ENCODE measurements at places on chromosomes 5 and 9.

- no peak for DNase-seq
These were observed 746.3 kb upstream of the RIOK2 start for GRCh38 chr5:97929383-97929782.

DNA sequence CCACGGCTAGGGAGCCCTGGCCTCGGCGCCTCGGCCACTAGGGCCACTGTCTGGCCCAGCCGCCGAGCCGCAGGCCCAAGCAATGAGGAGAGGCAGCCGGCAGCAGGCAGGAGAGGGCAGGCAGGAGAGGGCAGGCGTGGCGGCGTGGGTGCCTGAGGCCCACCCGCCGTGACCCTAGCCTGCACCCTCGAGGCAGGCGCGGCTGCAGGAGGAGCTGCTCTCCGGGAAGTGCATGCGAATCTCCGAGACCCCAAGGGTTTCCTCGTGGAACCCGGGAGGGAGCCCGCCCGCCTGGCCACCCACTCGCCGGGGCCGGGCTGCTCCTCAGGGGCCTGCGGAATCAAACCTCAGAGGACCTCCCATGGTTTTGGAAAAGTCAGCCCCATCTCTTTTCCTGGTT lies 9.3 kb downstream of the GRIN1 start:
- DNase-seq, result no peak

DNA sequence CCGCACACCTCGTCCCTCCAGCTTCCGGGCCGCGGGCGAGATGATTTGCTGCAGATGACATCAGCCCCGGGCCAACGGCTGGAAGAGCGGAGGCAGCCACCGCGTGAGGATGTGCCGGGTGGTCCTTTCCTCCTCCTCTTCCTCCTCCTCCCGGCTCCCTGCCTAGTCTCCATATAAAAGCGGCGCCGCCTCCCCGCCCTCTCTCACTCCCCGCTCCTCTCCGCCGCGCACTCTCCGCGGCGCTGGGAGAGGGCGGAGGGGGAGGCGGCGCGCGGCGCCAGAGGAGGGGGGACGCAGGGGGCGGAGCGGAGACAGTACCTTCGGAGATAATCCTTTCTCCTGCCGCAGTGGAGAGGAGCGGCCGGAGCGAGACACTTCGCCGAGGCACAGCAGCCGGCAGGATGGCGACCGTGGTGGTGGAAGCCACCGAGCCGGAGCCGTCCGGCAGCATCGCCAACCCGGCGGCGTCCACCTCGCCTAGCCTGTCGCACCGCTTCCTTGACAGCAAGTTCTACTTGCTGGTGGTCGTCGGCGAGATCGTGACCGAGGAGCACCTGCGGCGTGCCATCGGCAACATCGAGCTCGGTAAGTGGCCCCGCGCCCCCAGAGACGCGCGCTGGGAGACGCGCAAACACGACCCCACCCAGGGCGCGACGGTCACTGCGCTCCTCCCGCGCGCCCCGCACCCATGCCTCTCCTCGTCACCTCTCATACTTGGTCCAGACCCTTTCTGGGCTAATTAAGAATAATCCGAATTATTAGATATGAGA lies at the start of gene MAP1B:
Gene MAP1B, plus strand, starts transcription at position 345 of the 770 bp plus-strand sequence. Its CDS starts 57 bp downstream, at position 402.
- DNase-seq, result no peak

DNA sequence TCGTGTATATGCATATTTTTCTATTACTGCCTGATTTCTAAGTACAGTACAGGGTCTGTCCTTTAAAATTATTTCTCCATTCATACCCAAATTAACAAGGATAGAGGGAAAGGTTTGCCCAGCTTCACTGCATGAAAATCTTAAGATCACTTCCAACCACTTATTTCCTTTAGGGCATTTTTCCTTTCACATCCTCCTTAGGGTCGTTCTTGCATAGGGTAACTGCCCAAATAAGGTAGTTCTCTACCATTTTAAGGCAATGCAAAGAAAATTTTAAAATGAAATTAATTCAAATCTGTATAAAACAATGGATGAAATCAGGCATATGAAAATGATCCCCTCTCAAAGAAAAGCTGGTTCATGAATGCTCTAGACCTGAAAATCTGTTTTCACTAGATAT lies 4.1 kb upstream of the CDC20B start:
- DNase-seq, result no peak

DNA sequence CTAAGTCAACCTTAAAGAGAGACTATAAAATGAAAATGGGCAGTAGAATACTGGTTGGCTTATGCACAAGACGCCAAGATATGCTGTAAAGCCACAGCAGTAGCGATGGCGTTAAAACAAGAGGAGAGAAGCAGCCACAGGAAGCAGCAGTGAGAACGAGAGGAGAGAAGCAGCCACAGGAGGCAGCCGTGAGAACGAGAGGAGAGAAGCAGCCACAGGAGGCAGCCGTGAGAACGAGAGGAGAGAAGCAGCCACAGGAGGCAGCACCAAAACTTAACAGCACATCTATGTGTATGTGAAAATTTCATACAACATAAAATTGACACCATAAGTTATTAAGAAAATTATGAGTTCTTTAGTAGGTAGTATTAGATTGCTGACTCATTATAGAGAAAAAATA lies 2318.6 kb upstream of the ACO1 start:
- no peak for DNase-seq

GRCh38 chr5:107300721-107301327 lies 369.9 kb downstream of the EFNA5 start:
- no peak for DNase-seq

DNA sequence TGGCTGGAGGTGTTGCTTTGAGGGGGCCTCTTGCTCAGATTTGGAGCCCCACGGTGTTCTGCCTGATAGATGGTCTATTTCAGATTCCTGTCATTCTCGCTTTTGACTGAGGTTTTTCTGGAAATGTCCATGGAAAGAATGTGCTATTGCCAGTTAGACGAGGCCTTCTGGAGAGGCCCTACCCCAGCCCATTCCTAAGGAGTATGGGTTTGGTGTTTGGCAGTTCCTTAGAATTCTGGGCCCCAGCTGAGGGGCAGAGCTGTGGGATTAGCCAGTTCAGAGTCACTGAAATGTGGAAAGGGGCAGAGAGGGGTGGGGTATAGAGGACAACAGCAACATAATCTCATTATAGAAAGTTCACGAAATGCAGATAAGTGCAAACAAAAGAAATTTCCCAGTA lies 50.5 kb downstream of the GALNT10 start:
- DNase-seq, result no peak

- no peak for DNase-seq
These were observed 505.0 kb downstream of the ELAVL2 start for GRCh38 chr9:23321049-23321448.

- no peak for DNase-seq
These were observed 239.6 kb downstream of the KDM4C start for GRCh38 chr9:6997330-6997729.

DNA sequence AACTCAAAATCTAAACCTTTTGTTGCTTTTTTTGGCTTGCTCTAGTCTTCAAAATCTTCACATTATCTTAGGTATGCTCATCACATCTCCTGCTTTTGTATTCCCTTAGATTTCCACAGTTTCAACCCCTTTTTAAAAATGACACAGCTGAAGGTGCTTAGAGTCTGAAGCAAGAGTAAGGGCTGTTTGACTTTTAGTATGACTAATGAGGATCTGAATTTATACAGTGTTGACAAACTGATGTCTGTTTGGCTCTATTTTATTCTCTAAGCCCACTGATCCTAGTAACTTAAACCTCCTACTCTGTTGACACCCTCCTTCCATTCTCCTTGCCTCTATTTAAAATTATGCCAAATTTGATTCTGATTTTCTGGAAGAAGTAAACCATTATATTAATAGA lies 200.1 kb downstream of the MCTP1 start:
- no peak for DNase-seq

DNA sequence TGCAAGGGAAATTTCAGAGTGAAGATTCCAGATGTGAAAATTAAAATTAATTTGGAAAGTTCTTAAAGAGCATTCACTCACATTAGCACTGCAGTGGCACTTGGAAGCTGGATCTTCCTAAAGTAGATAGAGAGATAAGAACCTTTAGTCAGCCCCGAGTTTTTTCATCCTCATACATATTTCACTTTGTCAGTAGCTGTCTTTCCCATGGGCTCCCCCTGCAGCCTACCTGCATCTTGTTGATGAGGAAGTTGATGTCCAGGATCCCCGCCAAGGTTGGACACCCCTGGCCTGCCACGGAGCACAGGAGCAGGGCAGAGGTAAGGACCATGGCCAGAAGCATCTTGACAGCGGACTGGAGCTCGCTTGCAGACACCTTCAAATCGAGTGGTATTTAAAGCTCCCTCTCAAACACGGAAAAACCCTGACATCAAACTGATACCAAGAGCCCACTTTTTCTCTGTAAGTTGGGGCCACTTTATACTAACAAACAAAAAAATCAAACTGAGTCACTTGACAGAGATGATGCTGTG lies at the start of gene IL9:
Gene IL9, minus strand, starts transcription at position 368 of the 533 bp plus-strand sequence. Its CDS starts 25 bp downstream, at position 343.
- DNase-seq, result no peak

DNA sequence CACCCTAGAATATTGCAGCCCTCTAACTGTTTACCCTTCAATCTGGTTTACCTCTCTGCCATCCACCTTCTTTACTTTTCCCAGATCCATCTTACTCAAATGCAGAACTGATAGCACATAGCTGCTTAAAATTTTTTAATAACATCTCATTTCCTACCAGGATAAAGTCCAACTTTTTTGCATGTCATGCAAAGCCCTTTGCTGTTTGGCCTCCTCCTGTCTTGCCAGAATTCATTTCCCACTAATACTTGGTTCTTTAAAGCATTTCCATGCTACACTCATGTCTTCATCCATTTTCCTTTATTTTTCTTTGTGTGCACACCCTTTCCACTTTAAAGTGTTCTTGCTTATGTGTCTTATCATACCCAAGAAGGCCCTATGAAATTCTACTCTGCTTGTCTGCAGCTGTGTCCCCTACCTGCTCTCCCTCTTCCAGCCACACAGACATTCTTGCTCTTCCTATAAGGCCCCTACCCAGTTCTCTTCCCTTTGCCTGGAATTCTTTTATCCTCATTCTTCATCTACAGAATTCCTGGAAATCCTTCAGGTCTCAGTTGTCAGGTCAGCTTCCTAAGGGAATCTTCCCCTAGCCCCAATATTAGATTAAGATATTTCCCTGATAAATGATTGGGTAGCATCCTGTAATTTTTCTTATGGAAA lies 50.3 kb downstream of the TLE4 start:
- DNase-seq, result no peak

- DNase-seq, result no peak
These were observed 80.3 kb downstream of the BOD1 start for GRCh38 chr5:173535976-173536639.

DNA sequence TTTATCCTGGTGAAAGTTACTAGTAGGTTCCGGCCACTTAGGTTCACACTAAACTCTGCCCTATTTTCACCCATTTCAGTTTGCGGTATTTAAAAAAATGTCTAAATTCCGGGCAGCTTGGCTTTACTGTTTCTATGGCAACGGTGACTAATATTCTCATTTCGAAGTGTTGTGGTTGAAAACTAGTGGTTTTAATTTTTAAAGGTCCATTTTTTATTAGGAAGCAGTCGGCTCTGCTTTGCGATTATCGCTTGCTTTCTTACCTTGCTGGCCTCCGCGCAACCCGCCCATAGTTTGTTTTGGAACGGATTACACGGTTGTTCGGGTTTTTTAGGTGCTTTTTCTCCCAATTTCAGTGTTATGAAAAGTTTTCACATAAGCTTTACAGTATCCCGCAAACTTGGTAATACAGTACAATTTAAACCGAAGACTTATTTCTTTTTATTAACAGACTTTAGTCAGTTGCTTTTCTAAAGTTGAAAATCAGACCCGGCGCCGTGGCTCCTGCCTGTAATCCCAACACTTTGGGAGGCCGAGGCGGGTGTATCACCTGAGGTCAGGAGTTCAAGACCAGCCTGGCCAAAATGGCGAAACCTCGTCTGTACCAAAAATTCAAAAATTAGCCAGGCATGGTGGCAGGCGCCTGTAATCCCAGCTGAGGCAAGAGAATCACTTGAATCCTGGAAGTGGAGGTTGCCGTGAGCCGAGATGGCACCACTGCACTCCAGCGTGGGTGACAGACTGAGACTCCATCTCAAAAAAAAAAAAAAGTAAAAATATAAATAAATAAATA lies 1.6 kb downstream of the KDM4C start:
- no peak for DNase-seq

DNA sequence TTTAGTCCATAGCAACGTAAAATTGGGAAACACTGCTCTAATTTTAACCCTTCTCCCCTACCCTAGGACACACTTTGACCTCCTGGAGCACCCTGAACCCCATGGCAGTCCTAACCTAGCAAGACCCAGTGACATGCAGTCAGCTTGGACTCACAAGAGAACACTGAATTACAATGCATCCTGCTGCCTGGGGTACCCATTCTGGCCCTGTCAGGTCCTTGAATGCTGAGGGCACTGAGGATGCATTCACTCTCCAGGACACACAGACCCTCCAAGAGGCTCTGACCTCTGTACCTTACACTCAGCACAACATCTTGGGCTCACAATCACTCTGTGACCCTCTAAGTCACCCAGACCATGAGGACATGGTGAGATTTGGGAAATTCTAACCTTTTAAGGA lies 1.8 kb upstream of the PROP1 start:
- no peak for DNase-seq

- DNase-seq, result no peak
These were observed 23.9 kb downstream of the B4GALT1 start for GRCh38 chr9:33143241-33143661.
